ENCODE measurements at places on chromosomes 7 and 10.
A peak's percentile ranks its signal among the peaks of the same experiment; 100 is the strongest.

- DNase-seq: no peak
Measured at GRCh38 chr7:123533553-123533917, 860 bp downstream of the IQUB start.

- DNase-seq: peak; percentile 86
Measured at GRCh38 chr7:26153823-26154783, 2.1 kb downstream of the NFE2L3 start.

DNA sequence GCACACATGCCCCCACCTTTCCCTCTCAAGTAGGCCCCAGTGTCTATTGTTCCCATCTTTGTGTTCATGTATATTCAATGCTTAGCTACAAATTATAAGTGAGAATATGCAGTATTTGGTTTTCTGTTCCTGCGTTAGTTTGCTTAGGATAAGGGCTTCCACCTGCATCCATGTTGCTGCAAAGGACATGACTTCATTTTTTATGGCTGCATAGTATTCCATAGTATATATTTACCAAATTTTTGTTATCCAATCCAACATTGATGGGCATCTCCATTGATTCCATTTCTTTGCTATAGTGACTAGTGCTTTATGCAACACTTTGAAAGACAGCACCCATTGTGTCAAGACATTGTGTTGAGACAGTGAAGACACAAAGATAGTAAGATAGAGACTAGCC is 19.0 kb upstream of the ABCB4 start:
- no peak for DNase-seq

DNA sequence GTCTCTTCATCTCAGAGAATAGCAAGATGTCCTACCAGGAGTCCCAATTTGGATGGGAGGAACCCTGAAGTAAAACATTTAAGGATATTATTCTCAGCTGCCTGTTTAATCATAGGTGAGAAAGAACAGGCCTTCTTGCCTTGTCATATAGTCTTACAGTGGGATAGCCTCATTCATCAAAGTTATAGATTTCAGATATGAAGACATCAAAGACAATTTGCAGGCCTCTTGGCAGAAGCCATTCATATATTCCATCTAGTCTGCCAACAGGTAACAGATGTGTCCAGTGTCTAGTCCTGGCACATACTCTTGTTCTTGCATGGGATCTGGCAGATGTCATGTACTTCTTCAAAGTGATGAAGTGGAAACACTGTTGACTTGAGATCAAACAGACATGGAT is 601.3 kb upstream of the GHITM start:
- no peak for DNase-seq

GRCh38 chr7:13060173-13060572 is 372.7 kb downstream of the ARL4A start:
- DNase-seq: no peak

DNA sequence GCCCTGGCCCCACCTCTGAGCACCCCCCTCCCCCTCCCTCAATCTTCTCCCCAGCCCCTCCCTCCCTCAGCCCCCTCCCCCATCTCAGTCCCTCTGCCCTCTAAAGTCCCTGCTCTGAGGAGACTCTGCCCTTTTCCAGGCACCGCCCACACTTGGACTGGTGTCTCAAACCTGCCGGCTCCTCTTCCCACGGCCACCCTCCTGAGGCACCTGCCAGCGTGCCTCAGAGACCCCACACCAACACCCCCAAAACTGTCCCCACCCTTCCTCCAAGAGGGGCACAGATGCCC is 34.6 kb upstream of the HSPB1 start:
- DNase-seq: no peak

DNA sequence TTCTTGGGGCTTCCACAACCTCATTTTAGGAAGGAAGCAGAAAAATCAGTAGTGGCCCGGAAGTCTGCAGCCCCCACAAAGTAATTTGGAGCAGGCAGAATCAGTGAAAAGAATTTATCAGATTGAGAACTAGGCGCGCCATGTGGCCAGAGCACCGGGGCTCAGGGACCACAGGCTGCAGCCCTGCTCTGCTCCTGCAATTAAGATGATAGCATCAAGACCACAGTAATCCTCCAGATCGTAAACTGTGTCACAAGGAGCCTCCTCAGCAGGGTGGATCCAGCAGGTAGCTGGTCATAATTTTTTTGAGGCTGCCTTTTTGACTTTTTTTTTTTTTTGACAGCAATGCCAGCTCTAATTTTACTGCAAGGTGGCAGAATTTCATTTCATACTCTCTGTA is 209.0 kb upstream of the ZMIZ1 start:
- DNase-seq: no peak

GRCh38 chr7:8014399-8014798 is 45.8 kb downstream of the GLCCI1 start:
- peak; percentile 11 for DNase-seq

DNA sequence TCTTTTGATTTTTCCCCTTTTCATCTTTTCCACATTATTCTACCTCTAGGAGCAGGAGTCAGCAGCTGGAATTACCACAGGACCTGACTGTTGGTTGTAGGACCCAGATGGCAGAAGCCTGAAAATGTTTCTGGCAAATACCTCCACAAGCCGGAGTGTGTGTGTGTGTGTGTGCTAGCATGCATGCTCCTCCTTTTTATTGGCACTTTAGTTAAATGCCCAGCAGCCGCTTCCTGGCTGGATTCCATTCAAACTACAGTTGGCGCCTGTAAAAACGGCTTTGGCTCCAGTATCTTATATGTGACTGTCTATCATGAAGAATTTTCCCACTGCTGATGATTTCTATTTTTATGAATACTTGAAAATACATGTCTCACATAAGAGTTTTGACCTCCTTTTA is 319.7 kb upstream of the SP4 start:
- peak; percentile 41 for DNase-seq

DNA sequence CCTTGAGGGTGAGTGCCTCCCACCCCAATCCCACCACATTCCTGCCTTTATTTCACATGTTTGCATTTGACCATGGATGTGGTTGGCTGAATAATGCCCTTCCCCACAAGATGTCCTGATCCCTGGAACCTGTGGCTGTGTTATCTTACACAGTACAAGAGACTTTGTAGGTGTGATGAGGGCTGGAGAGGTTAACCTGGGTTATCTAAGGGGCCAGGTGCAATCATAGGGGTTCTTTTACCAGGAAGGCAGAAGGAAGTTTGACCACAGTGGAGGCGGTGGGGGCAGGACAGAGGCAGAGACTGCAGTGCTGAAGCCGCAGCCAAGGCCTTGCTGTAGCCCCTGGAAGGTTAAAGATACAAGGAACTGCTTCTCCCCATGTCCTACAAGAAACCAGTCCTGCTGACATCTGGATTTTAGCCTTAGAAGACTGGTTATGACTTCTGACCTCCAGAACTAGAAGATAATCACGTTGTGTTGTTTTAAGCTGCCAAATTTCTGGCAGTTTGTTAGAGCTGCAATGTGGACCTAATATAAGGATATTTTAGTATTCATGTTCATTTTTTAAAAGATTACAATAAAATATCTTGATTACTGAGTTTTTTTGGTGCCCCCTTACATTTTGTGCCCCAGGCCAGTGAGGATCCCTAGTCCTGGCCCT is 136.6 kb downstream of the ARHGAP22 start:
- no peak for DNase-seq

GRCh38 chr7:153072806-153073205 is 313.3 kb downstream of the ACTR3B start:
- DNase-seq: no peak

GRCh38 chr7:2228921-2229320 is 3.8 kb downstream of the MAD1L1 start:
- DNase-seq: no peak

GRCh38 chr10:96719200-96719599 is 1.1 kb downstream of the PIK3AP1 start:
- peak; percentile 18 for DNase-seq

- peak; percentile 51 for DNase-seq
Measured at GRCh38 chr10:23065181-23065948, 30.0 kb upstream of the MSRB2 start.
